Hematopoietic multipotent progenitor cell treated with erythropoietin and hydrocortisone succinate and interleukin-3 and kit ligand, for 6 days (in vitro differentiated cells): ENCODE measurements at places on chromosomes 5 and 9.
A peak's percentile ranks its signal among the peaks of the same experiment; 100 is the strongest.

DNA sequence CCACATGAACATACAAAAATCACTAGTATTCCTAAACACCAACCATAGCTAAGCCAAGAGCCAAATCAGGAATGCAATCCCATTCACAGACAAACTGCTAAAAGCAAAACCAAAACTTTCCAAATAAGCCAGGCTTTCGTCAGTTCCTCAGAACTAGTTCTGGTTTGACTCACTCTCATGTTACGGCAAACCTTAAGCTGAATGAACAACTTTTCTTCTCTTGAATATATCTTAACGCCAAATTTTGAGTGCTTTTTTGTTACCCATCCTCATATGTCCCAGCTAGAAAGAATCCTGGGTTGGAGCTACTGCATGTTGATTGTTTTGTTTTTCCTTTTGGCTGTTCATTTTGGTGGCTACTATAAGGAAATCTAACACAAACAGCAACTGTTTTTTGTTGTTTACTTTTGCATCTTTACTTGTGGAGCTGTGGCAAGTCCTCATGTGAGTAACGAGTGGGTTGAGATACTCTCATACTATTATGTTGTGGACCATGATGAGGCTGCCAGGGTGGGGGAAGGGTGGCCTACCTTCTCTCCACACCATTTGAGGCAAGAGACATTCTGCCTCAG lies at the start of gene PDCD1LG2:
TSS of gene PDCD1LG2 (plus strand) at position 172 of the 572 bp plus-strand sequence. CDS start 12,016 bp downstream, outside the sequence.
- DNase-seq: no peak

- DNase-seq: no peak
These were observed 33.3 kb upstream of the PTGS1 start for GRCh38 chr9:122337556-122337929.

DNA sequence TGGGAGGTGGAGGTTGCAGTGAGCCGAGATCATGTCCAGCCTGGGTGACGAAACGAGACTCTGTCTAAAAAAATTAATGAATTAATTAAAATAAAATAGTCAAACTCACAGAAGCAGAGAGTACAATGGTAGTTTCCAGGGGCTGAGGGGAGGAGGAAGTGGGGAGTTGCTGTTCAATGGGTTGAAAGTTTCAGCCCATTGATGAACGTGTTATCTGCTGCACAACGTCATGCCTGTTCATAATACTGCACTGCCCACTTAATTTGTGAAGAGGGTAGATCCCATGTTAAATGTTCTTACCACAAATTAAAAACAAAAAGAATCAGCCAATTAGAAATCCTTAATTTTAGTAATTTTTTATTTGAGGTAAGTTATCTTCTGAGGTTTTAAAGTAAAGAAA lies 16.4 kb upstream of the RUFY1 start:
- no peak for DNase-seq

DNA sequence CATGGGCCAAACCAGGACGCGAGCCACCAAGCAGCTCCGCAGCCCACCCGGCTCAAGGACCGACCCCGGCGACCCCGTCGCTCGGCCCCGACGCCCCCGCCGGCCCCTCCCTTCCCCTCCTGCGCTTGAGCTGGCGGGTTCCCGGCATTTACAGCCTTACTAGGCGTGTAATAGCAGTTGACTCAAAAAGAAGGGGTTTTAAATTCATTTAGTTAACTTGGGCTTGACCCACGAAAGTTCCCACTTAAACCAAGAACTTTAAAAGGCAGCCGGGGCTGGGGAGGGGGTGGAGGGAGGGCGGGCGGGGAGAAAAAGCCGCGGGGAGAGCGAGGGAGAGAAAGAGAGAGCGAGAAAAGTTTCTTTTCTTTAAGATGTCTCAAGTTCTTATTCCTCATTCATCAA lies 636 bp downstream of the PRDM12 start:
- DNase-seq: no peak

DNA sequence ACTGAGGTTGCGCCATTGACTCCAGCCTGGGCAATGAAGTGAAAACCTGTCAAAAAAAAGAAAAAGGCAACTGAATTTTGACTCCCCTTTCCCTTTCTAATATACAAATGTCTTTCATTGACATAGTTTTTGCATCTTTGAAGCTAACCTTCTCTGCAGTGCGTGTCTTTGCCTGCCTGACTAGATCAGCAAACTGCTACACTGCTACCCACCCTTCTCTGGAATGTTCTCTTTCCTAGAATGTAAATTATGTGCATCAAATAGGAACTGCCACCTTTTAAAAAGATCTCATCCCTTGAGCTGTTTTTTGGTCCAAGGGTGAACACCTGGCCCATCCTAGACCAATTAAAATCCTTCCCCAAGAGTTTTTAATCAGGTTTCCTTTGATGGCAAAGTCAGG lies 127.6 kb downstream of the SLC28A3 start:
- DNase-seq: no peak

- peak; percentile 46 for DNase-seq
These were observed 75.6 kb downstream of the TLR4 start for GRCh38 chr9:117779760-117780159.

DNA sequence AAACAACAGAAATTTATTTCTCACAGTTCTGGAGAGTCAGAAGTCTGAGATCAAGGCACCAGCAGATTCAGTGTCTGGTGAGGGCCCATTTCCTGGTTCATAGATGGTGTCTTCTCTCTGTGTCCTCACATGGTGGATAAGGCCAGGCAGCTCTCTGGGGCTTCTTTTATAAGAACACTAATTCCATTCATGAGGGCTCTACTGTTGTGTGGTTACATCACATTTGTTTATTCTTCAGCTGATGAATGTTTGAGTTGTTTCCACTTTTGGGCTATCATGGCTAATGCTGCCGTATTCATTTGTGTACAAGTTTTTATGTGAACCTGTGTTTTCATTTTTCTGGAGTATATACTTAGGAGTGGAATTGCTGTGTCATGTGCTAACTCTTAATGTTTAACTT lies 35.2 kb downstream of the DDX4 start:
- DNase-seq: no peak

- no peak for DNase-seq
These were observed 1.5 kb upstream of the STC2 start for GRCh38 chr5:173329491-173330337.

DNA sequence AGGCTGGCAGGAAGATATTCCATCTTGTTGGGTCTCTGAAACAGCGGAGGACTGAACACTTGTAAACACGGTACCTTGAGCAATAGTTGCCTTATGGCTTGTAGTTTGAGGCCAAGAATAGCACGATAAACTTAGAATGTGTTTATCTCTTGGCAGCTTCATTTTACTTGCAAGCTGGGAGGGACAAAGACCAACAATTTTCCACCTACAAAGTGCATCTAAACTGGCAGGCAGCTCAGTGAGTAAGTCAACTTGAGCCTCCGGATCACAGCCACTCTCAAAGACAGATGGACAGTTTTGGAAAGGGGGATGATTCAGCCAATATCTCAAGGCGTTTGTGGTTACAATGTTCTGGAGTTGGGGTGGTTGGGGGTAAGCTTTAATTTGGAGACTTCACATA lies 652.6 kb downstream of the CETN3 start:
- no peak for DNase-seq

- peak; percentile 25 for DNase-seq
These were observed 4.7 kb upstream of the CLTB start for GRCh38 chr5:176420972-176421544.

- DNase-seq: no peak
These were observed 214.9 kb upstream of the DAB2 start for GRCh38 chr5:39639618-39640089.

GRCh38 chr5:119470105-119470763 lies 17.9 kb downstream of the HSD17B4 start:
- no peak for DNase-seq

DNA sequence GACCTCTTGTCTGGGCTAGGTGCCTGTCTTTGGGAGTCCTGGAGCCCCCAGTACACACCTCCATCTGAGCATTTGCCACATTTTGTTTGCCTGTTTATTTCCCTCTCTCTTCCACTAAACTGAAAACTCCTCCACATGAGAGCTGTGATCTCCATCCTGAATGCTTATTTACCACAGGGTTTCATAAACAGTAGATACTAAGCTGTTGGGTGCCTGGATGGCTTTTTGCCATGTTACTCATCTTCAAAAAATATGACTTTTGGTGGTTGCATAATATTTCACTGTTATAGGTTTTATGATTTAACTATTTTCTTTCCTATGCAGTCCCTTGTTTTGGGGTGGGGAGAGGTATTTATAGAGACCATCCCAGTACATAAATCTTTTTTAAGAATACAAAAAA lies 99.6 kb downstream of the APBA1 start:
- no peak for DNase-seq

GRCh38 chr5:43619911-43620310 lies 16.9 kb downstream of the NNT start:
- DNase-seq: no peak

DNA sequence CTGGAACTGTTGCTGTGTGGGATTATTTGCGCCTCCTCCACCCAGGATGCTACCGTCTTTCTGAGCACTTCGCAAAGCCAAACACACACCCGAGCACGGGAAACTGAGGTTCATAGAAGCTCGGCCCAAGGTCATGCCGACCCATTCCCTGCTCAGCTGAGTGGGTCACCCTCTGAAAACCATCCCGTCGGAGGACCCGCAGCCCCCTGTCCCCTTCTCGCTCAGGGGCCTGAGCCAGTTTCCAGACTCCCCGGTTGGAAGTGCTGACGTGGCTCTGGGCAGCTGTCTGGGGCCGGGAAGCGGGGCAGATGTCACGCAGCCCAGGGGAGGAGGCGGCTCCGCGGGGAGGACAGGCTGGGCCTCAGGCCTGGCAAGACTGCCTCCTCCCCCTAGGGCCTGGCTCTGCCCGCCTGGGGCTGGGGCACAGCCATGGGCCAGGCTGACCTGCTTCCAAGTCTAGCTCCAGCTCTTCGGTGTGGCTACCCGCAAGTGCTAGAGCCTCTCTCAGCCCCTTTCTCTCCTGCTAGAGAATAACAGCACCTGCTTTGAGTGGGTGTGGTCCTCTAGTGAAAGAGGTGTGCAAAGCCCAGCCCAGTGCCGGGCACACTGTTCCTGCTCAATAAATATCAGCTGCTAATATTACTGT lies 9.9 kb upstream of the CXXC5 start:
- DNase-seq: peak; percentile 79

DNA sequence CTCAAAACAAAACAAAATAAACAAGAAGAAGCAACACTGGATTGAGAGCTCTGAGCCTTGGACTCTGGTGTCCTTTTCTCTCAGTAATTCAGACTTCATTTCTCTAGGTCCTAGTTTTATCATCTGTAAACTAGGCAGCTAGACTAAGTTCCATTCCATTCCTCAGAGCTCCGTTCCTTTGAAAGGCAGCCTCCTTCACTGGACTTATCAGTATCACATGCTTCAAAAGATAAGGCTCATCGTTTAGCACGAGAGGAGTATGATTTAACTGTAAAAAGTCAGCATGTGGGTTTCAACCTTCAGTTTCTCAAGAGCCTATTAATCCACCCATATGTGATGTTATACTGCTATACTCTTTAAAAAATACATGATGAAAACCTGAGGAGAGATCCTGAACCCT lies 1.6 kb downstream of the ATP10B start:
- DNase-seq: no peak

- DNase-seq: no peak
These were observed 155.8 kb downstream of the BRINP1 start for GRCh38 chr9:119213471-119213870.

- no peak for DNase-seq
These were observed 60.9 kb downstream of the ADRB2 start for GRCh38 chr5:148887123-148887881.

DNA sequence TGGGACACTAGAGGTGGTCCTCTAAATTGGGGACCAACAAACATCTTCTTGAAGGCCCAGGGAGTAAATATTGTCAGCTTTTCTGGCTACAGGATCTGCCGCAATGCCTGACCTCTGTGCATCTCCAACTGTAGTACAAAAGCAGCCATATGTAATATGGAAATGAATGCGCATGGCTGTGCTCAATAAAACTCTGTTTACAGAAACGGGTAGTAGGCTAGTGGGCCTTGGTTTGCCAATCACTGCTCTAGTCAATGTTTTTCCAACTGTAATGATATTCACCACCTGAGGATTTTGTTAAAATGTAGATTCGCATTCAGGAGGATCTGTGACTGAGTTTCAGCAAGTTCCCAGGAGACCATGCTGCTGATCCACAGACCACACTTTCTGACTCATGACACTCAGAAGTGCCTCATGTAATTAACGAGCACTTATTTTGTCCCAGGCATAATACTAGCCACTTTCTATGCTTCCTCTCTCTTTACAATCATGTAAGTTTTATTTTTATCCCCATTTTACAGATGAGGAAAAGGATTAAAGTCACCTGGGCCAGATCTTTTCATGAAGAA lies 96.9 kb downstream of the MED27 start:
- DNase-seq: no peak

GRCh38 chr5:122351416-122352157 lies 39.5 kb downstream of the SNCAIP start:
- DNase-seq: no peak

GRCh38 chr9:104700306-104700705 lies 6.0 kb downstream of the OR13D1 start:
- no peak for DNase-seq

DNA sequence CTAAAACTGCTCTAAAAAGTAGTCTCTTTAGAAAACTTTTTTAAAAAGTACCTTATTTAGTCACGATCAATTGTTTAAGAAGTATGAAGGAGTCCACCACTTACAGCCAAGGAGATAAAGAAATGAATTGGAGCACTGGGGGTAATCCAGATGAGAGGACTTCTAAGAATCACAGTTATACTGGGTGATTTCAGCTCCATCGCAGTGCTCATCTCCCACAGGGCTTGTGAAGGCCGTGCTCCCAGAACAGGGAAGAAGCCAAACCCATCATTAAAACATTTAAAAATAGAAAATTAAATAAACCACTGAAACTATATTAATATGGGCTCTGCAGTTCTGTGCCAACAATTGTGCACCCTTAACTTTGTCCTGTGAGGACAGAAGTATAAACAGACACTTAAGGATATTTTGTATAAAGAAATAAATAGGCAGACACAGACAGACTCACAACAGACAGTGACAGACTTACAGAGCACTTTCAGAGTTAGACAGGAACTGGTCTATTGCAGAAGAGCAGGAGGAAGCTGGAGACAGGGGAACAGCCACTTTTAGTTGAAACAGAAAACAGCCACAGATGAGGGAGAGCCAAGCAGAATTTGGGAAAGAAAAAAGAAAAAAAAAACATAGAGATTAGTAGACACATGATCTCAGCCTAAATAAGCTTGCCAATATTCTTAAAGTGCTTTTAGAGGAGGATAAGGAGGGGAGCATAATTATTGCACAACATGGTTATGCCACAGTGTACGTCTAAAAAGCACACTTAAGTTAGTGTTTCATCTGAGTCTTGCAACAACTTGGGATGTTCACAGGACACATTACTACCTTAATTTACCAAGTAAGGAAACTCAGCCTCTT lies 81.8 kb downstream of the FBXO38 start:
- no peak for DNase-seq

- no peak for DNase-seq
These were observed 43.9 kb downstream of the PAM start for GRCh38 chr5:102799017-102799416.
